ENCODE measurements at places on chromosomes 6 and 20.

DNA sequence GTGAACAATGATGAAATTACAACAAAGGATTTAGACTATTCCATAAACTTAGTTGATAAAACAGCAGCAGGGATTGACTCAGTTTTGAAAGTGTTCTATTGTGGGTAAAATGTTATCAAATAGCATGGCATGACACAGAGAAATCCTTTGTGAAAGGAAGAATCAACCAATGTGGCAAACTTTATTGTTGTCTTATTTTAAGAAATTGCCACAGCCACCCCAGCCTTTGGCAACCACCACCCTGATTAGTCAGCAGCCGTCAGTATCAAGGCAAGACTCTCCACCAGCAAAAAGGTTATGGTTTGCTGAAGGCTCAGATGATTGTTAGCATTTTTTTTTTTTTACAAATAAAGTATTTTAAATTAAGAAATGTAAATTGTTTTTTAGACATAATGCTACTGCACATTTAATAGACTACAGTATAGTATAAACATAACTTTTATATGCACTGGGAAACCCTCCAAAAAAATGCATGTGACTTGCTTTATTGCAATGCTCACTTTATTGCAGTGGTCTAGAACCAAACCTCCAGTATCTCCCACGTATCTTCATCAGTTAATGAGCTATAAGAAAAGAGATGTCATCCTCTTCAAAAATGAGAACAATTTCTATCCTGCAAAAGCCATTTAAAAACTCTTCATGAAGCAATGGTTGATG lies 162.7 kb downstream of the SOBP start:
- DNase-seq, result no peak

GRCh38 chr6:37109714-37110499 lies 60.0 kb upstream of the PIM1 start:
- DNase-seq, result no peak

DNA sequence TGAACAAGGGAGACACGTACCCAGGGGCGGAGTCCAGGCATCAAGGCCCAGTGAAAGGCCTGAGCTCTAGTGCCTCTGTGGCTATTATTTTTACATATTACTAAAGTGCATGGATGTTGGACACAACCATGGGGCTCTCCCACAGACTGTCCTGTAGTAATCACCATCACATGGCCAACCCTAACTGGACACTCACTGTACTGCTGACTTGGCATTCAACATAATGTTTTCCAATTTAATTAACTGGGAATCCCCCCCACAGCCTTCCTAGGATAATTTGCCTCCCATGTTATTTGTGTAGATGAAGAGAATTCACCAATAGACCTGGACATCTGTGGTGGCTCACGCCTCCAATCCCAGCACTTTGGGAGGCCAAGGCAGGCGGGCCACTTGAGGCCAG lies 34.5 kb downstream of the ARFGEF2 start:
- DNase-seq, result no peak

GRCh38 chr6:116200619-116201249 lies 53.1 kb downstream of the TSPYL4 start:
- DNase-seq, result no peak

DNA sequence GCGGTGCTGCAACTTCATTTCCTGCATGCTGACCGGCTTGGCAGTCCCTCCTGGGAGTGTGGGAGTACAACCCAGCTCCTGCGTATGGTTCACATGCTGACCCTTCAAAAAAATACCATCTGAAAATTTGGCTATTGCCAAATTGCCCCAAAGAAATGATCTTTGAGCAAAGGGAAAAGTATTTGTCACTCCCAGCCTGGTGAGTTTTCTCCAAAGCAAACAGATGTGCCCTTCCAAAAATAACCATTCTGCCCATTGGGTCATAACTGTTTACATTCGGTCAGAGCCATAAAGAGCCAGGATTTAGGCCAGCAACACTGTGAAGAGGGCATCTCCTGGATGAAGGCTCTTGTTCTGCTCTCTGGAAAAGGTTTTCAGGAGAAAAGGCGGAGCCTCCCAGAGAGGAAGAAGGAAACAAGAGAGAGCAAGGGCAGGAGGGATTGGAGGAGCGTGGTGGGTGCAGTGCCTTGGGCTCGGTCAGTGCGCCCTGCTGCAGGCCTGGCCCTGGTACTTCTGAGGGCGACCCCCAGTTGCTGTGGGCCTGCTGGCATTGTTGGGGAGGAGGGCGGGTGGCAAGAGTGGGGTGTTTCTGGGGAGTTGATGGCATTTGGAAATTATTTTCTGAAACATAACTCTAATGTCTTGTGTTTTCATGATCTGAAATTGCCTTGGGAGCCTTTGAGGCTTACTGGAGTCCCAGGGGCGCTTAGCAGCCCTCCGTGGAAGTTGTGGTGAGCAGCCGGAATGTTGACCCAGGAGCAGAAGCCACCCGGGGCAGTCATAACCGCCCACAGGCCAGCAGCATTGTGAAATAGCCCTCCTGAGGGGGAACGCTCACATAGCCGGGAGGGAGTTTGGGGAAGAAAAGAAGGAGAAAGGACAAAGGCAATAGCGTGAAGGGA lies 248.4 kb downstream of the MYLK4 start:
- DNase-seq, result no peak

- no peak for DNase-seq
Observed at GRCh38 chr6:68710916-68711315, 75.8 kb downstream of the ADGRB3 start.

GRCh38 chr6:47419621-47420020 lies 58.0 kb upstream of the CD2AP start:
- no peak for DNase-seq

- DNase-seq, result no peak
Observed at GRCh38 chr20:41387444-41387851, 20.8 kb upstream of the EMILIN3 start.

DNA sequence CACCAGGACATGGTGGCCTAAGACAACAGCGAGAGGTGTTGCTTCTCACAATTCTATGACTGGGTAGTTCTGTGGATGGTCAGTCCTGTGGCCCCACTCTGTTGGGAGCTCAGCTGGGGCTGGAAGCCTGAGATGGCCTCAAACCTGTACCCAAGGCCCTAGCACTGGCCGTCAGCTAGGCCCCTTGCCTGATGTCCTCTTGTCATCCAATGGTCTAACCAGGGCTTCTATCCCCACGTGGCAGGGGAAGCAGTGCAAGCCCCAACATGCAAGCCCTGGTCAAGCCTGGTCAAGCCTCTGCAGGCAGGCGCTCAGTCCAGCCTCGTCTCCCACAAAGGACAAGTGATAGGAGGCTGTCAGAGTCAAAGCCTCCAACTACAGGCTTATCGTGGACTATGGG lies 196.5 kb upstream of the CST7 start:
- DNase-seq, result no peak

GRCh38 chr6:103797738-103798137 lies 1062.0 kb downstream of the HACE1 start:
- no peak for DNase-seq

- DNase-seq, result no peak
Observed at GRCh38 chr6:111586554-111586953, 19.1 kb downstream of the TRAF3IP2 start.

GRCh38 chr6:41175084-41175483 lies 12.2 kb upstream of the TREM2 start:
- DNase-seq, result no peak

GRCh38 chr6:114339706-114340105 lies 3.1 kb downstream of the HS3ST5 start:
- no peak for DNase-seq

- no peak for DNase-seq
Observed at GRCh38 chr6:46832816-46833215, 39.6 kb downstream of the MEP1A start.

DNA sequence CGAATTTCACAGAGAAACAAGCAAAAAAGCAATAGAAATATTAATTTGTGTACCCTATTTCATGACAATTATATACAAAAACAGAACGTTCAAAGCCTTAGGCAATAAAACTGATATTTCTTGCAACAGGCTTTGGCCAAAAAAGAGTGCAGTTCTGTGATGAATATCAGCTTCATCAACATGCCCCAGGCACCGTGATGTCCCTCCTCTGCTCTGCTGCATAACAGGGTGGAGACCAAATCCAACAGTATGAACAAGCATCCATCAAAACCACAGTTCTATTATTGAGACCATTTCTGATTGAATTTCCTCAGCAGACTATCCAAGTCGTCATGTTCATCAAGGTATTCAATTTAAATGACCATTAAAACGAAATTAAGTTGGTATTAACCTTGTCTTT lies 722.6 kb upstream of the NRSN1 start:
- no peak for DNase-seq

- no peak for DNase-seq
Observed at GRCh38 chr6:131129689-131130553, 5.3 kb upstream of the AKAP7 start.

DNA sequence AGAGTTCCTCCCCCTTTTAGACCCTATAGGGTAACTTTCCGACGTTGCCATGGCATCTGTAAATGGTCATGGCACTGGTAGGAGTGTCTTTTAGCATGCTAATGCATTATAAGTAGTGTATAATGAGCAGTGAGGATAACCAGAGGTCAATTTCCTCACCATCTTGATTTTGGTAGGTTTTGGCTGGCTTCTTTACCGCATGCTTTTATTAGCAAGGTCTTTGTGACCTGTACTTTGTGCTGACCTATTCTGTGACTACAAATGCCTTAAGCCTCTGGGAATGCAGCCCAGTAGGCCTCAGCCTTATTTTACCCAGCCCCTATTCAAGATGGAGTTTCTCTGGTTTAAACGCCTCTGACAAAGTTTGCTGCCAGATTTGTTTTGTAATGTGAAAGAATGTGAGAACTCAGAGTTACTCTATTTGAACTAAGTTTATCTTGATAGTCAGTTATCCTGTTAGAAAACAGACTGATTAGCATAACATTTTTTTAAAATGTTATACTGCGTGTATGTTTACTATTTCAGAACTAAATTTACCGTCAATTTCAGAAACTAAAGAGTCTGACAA lies 111.3 kb upstream of the PRSS16 start:
- no peak for DNase-seq

- no peak for DNase-seq
Observed at GRCh38 chr20:48962976-48963771, 41.7 kb downstream of the ARFGEF2 start.

GRCh38 chr6:154058963-154059680 lies 20.1 kb downstream of the OPRM1 start:
- DNase-seq, result no peak

DNA sequence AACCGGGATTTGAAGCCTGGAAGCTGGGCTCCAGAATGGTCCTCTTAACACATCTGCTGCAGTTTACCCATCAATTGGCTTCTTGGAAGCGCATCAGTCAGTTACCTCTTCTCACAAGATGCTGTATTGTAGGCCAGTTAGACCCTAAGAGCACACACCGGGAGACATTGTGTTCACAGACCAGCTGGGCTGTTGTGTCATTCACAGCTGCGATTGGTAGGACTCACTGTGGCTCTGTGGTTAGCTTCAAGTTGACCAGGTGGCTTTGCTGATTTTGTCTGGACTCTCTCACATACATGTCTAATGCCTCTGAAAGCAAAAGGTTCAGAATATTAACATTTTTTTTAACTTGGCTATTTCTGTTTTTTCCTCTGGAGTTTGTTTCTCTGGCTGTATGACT lies 64.8 kb downstream of the SNX9 start:
- DNase-seq, result no peak

GRCh38 chr6:45423824-45424450 lies 46.2 kb upstream of the SUPT3H start:
- no peak for DNase-seq

- DNase-seq, result no peak
Observed at GRCh38 chr6:29502181-29502580, 14.4 kb upstream of the MAS1L start.

- peak; percentile 29 for DNase-seq
Observed at GRCh38 chr6:138404666-138405337, 779 bp downstream of the HEBP2 start.

DNA sequence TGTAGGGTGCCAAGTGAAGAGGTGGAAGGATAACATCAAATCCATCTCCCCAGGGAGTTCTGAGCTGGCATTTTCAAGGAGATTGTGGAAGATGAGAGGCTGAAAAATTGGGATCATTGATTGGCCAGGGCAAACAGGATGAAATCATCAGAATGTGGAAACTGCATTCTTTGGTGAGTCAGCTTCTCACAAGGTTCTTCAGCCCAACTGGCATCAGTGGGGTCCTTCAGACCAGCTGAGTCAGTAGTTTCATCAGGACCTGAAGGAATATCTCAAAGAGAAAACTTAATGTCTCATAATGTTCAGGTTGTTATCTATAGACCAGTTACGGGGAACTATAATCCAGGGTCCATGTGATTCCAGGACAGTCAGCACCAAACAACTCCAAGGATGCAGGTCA lies 195.8 kb downstream of the HAO1 start:
- DNase-seq, result no peak

GRCh38 chr6:113094779-113095178 lies 747.6 kb downstream of the RFPL4B start:
- no peak for DNase-seq

DNA sequence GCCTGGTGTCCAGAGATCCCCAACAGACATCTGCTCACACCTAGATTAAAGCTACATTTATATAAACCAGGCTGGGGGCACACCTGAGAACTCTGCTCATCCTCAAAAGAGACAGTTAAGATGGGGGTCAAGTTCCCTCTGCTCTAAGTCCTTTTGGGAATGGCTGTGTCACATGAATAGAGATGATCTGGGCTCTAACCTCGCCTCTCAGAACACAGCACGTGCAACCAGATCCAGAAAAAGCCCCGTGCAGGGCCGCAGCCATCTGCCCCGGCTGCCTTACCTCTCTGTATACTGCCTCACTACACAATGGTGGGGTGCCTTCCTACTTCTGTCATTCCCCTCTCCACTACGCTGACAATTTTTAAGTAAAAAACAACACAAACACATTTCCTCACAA lies 5.9 kb downstream of the MTCH1 start:
- DNase-seq, result no peak

GRCh38 chr20:31260326-31260932 lies 3.0 kb downstream of the DEFB115 start:
- DNase-seq, result no peak

- no peak for DNase-seq
Observed at GRCh38 chr6:131717836-131718542, 7.2 kb upstream of the CTAGE9 start.

- peak; percentile 50 for DNase-seq
Observed at GRCh38 chr20:51639206-51639832, 96.8 kb upstream of the NFATC2 start.

- no peak for DNase-seq
Observed at GRCh38 chr6:44842616-44843015, 455.1 kb downstream of the CDC5L start.

DNA sequence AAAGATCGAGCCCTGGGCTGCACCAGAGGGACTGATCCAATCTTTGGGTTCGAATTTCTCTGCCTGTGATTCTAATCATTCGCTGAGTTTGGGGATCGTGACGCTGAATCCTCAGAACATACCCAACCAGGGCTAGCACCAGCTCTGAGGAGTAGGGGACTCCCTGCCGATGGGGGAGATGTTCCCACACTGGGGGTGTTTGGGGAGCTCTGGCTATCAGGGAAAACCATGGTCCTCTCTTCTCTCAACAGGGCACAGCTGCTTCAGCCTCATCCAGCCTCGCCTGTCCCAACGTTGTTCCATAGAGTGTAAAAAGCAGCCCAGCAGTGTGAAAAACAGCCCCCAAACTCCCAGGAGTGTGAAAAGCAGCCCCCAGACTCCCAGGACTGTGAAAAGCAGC lies 136.6 kb downstream of the ANKRD60 start:
- no peak for DNase-seq

- no peak for DNase-seq
Observed at GRCh38 chr20:33656010-33656782, 5.9 kb upstream of the C20orf144 start.

Data from CD8-positive, alpha-beta T cell (primary cell).